CD4-positive, alpha-beta T cell treated with Interleukin-15 for 1 hour (primary cell): ENCODE measurements at places on chromosomes 3 and 15.

GRCh38 chr3:72295962-72296450 is 511.1 kb upstream of the PROK2 start:
- DNase-seq = no peak

DNA sequence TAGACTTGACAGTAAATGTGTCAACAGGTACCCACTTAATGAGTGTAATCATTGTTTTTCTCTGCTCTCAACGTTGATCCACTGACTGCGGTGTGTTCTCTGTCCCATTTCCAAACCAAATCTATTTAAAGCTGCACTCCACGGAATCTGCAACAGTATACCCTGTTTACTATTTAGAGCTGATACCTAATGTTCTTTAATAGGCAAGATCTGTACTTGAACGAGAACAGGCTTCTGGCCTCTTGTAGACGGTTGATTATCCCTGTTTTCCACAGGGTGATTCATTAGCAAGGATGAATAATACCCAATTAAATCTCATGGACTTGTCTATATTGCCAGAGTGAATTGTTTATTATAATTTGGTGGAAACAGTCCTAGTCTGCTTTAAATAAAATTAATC is 189.9 kb downstream of the LPP start:
- DNase-seq = no peak

- no peak for DNase-seq
These were observed 1407.1 kb downstream of the SI start for GRCh38 chr3:163671201-163671600.

- no peak for DNase-seq
These were observed 241.8 kb upstream of the LRTM1 start for GRCh38 chr3:55169608-55170072.

DNA sequence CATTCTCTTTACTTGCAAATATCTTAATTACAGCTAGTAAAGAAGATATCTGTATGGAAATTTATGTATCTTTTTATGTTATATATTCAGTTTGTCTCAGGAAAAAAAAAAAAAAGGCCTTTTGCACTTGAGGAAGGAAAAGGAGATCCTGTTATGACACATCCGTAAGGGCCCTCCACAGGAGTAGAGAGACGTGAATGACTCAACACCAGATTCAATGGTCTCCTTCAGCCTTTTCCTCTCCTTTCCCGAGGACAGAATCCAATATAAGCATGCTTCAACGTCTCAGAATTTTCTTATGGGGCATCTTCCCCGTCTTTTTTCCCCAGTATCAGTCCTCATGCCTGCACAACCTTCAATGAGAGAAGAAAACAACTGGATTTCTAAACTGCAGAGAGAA is 340.3 kb downstream of the NTRK3 start:
- DNase-seq = no peak

GRCh38 chr3:168425936-168426595 is 330.3 kb upstream of the GOLIM4 start:
- no peak for DNase-seq

DNA sequence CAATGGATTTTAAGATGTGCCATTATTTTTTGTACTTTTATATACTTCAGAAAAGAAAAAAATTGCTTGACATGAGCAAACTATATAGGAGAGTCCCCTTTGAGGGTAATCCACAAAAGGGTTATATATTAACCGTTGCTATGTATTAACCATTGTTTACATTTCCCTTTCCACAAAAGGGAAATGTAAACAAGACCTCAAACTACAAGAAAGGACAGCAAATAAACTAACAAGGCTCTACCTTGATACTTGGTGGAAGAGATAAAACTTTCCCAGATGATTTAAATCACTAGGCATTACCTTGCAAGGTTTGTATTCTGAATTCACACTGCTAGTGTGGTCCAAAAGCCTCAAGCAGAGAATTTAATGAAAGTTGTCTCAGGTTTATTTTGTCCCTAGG is 616.3 kb upstream of the BCHE start:
- no peak for DNase-seq

- DNase-seq = no peak
These were observed 1029.2 kb downstream of the OTOL1 start for GRCh38 chr3:162525771-162526170.
